Right atrium auricular region (tissue), 2 donors: ENCODE measurements at places on chromosomes 6 and 20.

DNA sequence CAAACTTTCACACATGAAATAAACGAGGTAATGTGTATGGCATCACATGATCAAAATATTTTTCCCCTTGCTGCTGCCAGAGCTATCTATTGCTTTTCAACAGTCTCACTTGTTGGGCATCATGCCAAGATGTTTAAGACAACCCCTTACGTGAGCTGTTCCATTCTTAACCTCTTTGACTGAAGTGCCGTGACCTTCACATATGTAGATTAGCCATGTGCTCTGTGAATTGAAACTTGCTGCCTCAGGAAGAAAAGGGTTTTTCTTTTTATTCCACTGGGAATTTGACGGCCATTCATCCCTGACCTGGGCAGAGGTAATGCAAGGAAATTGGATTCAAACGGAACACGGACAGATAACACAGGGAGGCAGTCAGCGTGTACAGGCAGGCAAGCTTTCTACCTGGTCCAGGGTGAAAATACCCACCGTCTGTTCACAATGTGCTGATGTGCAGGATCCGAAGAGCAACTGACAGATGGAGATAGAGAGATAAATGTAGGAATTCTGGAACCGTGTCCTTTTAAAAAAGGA lies 14.2 kb downstream of the ARID1B start:
- DNase-seq, result no peak

- no peak for DNase-seq
These were observed 296.5 kb upstream of the RUNX2 start for GRCh38 chr6:45031601-45032000.

DNA sequence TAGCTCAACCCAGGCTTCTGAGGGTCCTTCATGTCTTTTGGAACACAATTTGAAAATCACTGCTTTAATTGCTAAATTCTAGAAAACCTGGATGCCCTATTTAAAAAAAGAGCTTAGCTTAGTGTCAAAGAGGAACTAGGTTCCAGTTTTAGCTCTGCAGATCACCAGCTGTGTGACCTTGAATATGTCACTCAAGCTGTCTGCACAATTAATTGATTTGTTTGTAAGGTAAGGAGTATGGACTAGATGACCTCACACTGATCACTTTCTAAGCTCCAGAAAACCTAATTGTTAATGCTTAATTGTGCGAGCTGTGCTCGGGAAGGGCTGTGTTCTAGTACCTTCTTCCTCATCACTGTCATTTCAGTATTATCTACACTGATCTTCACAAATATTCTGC lies 26.2 kb downstream of the UTRN start:
- DNase-seq, result no peak

DNA sequence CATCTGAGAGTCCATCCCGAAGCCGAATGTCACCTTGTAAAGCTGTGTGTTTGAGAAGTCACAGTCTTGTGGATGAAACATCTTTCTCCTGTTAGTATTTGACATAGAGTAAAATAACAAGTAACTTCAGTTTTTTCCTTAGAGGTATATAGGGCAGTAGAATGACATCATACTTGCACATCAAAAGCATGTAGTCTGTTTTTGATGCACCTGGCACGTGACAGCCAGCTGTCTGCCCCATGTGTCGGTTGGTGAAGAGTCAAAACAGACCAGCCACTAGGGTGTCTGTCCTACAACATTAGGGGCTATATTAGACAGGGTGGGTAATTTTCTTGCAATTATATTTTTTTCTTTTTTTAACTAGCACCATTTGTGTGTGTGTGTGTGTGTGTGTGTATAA lies 70.2 kb downstream of the SNX9 start:
- no peak for DNase-seq

DNA sequence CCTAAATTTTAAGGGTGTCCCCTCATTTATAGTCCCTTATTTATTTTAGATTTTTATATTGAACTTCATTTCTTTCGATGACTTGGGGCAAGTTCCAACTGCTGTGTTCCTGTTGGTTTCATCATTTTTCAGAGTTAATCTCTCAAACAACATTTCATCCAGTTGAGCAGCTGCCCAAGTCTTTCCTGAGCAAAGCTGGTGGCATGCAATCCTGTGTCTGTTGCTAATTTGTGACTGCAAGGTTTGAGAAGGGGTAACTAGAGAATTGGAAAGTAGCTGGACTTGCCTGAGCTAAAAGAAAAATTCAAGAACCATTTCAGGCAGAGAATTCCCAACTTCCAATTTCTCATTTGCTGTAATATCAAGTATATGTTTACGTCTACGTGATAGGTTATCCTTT lies 881.5 kb upstream of the SLC35B3 start:
- DNase-seq, result no peak

DNA sequence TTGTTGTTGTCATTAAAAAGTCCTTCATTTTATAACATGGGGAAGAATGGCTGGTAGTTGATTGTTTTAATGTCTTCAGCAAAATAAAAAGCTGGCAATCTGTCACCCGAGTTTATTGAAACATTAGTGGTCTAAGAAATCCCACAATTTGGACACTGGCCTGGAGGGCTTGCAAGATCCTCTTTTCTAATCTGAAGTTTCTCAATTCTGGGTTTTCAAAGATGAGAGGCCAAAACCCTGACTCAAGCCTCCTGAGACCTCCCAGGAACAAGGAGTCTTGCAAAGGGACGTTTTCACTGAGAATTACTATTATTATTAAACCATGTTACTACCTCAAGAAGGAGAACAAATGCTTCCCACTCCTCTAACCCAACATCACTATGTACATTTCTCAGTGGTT lies 19.5 kb downstream of the MAP1LC3A start:
- DNase-seq, result no peak
